ENCODE measurements at places on chromosomes 4 and X.

DNA sequence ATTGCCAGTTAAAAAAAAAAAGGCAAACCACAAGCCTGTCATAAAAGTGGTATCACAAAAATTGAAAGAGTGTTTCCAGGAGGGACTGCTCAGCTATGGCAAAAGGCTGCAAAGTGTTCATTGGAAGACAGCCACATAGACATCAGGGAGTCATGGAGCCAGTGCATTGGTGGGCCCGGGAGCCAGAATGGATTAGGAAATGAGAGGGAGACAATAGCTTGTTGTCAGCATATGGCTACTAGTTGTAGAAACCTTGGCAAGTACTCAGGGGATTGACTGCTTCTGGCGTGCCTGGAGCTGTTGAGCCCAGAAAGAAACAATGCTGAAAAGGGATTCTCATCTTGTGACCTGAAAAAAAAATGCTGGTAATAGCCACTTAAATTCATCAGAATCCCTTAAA, 5.0 kb downstream of the GAR1 start:
- no peak for DNase-seq

DNA sequence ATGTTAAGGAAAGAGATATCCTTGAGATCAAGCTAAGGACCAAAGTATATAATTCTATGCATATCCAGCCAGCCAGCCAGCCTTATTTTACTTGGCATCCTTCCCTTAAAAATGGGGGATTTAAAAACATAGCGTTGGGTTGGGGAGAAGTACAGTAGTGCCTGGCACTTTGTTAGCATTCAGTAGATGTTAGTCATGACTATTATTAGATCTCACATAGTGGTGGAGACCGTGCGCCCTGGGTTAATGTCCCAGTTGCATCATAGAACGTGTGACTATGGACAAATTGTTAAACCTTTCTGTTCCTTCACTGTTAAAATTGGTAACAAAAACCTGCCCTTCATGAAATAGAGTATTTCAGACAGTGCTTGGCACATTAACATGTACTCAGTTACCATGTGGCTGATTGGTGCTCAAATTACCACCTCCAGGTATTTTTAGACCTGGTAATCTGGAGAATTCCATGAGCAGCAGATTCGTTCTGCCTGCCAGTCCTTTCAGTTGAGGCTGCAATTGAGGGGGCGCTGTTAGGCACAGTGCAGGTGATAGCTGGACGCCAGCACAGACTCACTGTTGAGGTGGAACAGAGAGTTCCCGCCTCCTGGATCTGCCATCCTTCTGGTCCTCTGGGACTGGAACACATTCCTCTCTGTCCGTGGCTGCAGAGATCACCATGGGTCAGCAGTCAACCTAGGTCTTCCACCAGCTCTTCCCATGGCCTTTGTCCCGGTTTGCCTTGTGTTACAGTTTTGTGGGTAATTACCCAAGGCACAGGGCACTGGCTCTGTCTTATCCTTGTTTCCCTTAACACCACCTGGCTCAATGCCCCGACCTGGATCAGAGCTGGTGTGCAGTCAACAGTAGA, 31.7 kb downstream of the RBBP7 start:
- DNase-seq, result no peak

GRCh38 chr4:79823148-79823763, 249.8 kb downstream of the ANTXR2 start:
- no peak for DNase-seq

- DNase-seq, result no peak
Measured at GRCh38 chr4:2933566-2934076, 29.6 kb downstream of the NOP14 start.

DNA sequence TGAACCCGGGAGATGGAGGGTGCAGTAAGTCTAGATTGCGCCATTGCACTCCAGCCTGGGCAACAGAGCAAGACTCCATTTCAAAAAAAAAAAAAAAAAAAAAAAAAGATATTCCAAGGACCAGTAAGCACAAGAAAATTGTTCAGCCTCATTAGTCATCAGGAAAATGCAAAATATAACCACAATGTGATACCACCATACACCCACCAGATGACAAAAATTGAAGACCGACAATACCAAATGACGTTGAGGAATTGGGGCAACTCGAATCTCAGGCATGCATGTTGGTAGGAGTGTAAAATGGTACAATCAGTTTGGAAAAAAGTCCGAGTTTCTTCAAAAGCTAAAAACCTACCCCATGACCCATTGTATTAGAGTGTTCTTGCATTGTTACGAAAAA, 130.2 kb upstream of the FAM9B start:
- DNase-seq, result no peak

DNA sequence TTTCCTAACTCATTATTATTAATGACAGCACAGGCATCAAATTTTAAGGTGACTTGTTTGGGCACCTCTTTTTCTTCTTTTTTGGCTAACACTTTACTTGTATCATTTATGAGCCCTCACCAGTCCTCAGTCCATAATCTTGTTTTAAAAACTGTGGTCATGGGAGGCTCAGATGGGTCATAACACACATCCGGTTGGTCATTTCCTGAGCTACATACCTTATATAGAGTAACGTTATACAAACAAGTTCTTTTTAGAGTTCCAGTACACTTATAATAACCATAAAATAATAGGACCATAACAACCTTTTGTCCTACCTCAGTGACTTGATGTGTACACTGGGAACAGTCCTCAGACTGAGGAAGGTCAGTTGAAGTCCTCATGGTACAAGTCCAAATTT, 21.1 kb upstream of the PLS3 start:
- DNase-seq, result no peak

- DNase-seq, result no peak
Measured at GRCh38 chr4:168151327-168151726, 59.0 kb downstream of the ANXA10 start.

Data from NCI-H2107 (cell line).